ENCODE measurements at places on chromosomes 4 and X.

- DNase-seq, result no peak
Observed at GRCh38 chr4:99300934-99301333, 10.1 kb upstream of the ADH1A start.

DNA sequence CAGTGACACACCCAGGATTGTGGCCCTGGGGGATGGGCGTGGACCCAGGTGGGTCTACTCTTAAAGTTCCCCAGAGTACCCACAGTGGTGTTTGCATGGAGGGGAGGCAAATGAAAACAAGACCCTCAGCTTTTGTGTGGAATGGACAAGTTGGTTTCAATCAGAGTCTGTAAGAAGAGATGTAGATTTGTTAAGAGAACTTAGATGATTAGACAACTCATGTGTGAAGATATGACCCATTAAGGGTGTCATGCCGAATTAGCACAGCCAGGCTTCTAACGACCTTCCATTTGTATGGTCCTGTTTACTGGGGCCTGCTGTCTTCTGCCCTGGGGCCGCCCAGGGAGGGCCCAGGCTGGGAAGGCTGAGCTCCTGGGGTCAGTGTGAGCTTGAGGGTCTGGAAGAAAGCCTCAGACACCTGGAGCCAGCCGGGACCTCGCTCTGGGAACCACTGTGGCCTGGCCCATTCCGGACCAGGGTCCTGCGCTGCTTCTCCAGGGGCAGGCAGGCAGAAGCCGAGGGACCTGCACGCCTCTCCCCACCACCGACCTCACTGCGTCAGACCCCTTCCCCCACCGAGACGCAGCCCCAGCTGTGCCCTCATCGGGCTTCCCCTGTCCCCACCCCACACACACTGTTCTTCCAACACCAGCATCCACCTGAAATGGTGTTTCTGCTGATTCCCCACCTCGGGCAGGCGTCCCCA, 20.4 kb downstream of the UVSSA start:
- DNase-seq, result no peak

DNA sequence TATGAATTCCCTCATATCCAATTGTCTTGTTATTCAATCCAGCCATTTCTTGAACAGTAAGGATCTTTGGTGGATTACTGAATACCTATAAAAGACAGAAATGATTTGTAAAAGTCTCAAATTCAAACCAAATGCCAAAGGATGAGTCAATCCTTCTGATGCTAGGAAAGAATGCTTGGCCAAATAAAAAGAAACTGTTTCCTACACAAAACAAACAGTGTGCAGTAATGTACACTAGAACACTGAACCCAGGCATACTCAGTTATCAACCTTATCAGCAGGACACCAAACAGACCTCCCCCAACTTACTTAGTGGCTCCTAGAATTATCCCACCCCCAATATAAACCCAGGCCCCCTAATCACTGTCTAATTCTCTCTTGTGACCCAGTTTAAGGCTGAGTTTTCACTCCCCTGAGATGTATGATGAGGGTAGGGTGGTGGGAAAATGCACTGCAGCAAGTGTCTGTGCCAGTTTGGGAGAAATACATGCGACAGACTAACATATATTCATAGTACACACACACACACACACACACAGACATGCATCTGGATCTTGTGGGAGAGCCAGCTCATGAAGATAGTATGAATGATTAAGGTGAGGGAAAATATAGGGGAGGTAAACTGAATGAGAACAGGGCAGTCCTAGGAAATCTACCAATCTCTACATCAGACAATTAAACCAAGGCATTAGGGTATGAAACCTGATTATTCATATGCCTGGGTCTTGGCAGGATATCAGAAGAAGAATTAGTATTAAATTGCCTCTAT, 35.0 kb downstream of the CLDN2 start:
- no peak for DNase-seq

- DNase-seq, result no peak
Observed at GRCh38 chr4:93841803-93842345, 13.3 kb downstream of the ATOH1 start.

- DNase-seq, result no peak
Observed at GRCh38 chr4:41541687-41542094, 3.7 kb downstream of the LIMCH1 start.

- no peak for DNase-seq
Observed at GRCh38 chr4:102037566-102037965, 247.0 kb downstream of the BANK1 start.

DNA sequence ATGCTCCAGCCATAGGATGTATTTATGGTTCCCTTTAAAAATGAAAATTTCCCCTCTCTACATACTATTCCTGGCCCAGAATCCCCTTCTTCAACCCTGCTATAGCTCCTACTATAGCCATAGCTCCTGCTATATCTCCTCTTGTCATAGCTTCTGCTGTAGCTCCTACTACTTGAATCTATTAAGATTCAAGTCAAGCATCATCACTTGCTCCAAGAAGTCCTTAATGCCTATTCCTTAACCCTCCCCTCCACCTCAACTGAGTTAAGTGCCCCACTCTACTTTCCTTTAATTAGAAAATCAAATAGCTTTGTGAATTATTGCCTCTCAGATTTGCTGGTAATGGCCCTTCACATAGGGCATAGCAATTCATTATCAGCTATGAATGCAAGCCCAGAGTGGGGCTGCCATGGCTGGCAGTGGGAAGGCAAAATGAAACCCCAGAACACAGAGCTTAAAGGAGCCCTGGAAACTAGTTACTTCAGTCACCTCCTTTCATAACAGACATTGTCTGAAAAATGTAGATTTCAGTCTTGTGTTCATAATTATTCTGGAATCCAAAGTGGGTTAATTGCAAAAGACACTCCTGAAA, 15.4 kb downstream of the OCIAD2 start:
- DNase-seq, result no peak

- DNase-seq, result no peak
Observed at GRCh38 chr4:105520819-105521790, 31.3 kb upstream of the ARHGEF38 start.

DNA sequence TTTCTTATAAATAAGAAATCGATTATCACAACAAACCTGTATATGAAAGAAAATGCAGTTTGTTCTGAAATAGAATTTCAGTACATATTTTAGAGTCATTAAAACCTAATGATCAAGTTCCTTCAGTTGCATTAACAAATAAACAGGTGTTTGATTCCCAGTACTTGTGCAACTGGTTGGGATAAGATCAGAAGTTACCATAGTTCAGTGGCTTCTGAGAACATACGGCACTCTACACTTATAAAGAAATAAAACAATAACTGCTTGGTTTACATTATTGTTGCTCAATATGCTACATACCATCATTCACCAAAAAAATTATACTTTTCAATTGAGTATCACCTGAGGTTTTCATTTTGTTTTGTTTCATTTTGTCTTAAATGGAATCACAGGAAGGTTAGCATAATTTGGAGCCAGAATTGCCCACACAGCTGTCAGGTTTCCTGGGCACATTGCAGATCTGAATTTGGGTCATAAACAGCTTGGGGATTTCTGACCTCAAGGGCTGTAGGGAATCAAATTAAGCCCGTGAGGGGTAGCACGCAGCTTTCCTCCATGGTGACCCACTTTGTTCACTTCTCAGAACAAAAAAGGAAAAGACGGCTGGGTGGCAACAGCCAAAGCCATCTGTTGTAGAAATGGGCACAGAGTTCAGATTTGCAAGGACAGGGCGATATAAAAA, 14.9 kb upstream of the CCNG2 start:
- DNase-seq, result no peak

DNA sequence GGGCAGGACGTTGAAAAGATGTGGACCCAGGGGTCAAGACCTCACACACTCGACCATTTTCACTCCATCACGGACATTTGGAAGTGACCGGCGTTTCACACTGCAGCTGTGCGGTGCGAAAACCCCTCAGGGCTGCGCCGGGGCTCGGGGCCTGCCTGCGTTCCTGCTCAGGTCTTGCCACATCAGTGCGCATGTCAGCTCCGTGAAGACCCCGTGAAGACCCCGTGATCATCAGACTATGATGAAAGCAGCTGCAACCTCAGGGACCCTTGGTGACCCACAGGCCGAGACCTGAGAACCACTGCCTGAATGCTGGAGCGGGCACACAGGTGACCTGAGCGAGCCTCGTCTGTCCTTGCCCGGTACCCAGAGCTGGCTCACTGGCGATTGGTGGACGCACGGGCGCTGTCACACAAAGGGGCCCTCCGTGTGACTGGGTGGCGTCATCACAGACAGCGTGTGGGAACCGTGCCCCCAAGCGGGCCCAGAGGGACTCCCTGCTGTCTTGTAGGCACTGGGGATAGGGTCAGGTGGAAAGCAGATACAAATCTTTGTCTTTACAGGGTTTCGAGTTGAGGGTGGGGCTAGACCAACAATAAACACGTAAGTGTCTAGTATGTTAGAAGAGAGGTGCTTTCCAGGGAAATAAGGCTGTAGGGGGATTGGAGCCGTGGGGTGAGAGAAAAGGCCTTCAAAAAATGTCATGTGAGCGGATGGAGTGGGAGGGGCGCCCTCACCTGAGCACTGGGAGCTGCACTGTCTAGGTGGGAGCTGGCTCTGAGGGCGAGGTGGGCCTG, 12.7 kb downstream of the MSANTD1 start:
- DNase-seq, result no peak

- DNase-seq, result no peak
Observed at GRCh38 chrX:154505734-154506133, 10.3 kb downstream of the FAM3A start.

DNA sequence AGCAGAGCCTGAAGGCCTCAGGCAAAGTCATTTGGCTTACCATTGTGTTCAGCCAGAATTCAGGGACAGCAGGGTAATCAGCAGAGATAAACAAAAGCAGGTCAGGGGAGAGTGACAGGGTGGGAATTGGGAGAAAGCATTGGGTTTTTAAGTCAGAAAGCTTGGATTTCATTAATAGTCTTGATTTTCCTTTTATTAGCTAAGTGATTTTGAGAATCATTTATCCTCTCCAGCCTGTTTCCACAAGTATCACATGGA, 410.1 kb downstream of the HNRNPD start:
- no peak for DNase-seq

- no peak for DNase-seq
Observed at GRCh38 chr4:145101091-145101490, 3.0 kb downstream of the ABCE1 start.

DNA sequence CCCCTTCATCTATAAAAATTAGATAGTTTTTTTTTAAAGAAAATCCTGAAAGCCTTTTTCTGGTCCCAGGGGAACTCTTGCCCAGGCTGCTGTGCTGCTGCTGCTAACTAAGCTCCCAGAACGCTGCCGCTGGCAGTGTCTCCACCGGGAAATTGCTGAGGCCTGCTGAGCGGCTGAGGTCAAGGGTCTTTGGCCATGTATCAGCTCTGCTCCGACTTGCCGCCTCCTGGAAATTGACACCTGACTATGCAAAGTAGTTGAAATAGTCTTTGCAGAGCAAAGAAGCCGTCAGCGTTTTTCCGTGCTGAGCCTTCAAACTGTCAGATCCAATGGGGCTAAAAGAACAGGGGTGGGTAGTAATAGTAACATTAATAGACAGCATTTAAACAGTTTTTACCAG, 839 bp downstream of the QDPR start:
- no peak for DNase-seq

DNA sequence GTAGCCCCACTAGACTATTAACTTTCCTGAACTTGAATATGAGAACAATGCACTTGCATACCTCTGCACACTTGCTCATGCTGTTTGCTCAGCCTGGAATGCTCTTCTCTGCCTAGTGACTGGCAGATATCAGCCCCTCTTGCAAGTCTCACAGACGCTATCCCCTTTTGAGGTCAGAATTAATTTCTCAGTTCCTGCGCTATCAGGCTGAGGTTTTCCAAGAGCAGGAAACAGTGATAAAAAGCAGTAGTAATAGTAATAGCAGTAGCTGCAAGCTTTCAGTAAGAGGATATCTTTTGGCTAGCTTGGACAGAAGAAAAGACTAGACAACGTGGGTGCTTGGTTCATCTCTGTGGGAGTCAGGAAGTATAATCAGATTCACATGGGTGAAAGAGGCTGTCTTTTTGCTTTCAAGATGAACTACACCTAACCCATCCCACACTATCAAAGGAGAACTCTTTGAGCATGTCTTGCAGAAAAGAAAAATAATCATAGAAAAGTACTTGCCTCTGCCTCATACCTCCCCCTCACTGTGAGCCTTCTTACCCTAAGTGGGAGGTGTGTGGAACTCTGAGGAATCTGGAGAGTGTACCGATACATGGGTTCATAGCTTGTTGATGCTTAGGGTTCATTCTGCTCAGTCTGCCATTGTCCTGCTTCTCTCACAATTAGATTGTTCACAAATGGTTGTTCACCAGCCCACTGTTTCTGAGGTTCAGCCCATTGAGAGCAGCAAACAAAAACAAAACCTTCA, 11.3 kb upstream of the DRP2 start:
- DNase-seq, result no peak

DNA sequence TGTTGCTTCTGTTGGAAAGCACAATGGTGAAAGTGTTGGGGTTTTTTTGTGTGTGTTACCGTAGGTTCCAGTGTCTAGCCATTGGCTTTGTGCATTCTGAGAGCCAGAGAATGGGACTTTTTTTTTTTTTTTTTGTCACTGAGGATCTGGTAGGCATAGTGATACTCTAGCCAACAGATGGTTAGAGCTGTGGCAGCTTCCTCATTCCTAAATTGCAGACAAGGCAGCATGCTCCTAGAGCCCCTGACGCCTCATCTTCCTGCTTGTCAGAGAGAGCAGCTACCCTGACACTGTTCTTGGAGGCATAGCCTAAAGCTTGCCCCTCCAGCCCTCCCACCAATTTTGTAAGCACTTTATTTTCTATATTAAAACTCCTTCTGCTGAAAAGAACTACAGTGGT, 27.0 kb downstream of the ARHGEF9 start:
- DNase-seq, result no peak

DNA sequence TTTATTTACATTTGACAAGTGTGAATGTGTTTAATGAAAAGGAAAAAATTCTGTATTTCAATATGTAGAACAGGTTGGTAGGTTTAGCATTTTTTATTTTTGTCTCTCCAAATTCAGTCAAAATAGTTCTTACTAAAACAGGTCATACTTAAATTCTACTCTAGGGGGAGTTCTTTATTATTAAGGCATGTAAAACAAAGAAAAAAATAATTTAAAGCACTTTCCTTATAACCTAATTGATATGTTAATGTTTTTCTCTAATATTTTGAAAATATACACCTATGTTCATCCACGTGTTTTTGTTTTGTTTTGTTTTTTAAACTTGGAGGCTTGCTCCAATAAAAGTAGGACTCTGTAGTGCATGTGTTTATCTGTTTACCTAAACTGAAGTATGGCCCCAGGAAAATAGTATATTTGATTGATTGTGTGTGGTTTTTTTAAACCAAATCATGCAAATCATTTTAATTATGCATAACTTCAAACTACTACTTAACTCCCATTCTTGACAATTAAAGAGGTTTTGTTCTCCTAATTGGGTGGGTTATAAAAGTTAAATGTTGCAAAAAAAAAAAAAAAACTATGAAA, 562.7 kb downstream of the RPA4 start:
- no peak for DNase-seq

DNA sequence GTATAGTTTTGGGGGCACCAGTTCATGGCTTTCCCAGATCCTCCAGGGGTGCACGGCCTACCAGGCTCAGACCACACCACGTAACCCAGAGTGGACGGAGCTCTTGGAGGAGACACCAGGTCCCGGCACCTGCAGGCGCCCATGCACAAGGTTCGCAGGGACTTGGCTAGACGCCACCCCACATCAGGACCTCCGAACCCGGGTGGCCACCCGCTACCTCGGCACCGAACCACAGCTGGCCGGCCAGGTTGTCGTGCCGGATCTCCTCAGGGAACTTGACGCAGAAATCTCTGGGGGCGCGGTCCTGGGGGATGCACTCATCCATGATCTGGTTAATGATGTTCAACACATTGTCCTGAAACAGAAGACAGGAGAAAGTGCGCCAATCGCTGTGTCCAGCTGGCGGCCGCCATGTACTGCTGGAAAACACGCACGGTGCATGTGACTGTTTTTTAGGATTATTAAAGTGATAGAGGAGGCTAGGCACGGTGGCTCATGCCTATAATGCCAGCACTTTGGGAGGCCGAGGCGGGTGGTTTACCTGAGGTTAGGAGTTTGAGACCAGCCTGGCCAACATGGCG, 77.1 kb downstream of the ZFYVE28 start:
- no peak for DNase-seq

Data from stimulated activated CD4-positive, alpha-beta T cell treated with anti-CD3 and anti-CD28 coated beads, TNF-alpha, amount 100 ng/mL, for 1 hour (primary cell).